Sigmoid colon (tissue), 7 donors: ENCODE measurements at places on chromosomes 6 and 20. TPM values are rescaled to one million over a fixed set of nuclear protein-coding genes. Genes with fewer than 3 reads are reported as not detected.

ADISSP gene
- 38.1 TPM for polyA plus RNA-seq

ULBP1 gene
- polyA plus RNA-seq, result not detected

CGAS gene
- 1.6 TPM for polyA plus RNA-seq

TMC2 gene
- not detected for polyA plus RNA-seq

EEF1A2 gene
- 2.8 TPM for polyA plus RNA-seq

BMP7 gene
- polyA plus RNA-seq, result under 0.01 TPM

ALDH8A1 gene
- not detected for polyA plus RNA-seq

TREML2 gene
- polyA plus RNA-seq, result not detected

SLC17A3 gene
- not detected for polyA plus RNA-seq

CEBPB gene
- polyA plus RNA-seq, result 17.4 TPM

PTCHD4 gene
- polyA plus RNA-seq, result not detected

FAXC gene
- polyA plus RNA-seq, result 1.4 TPM

BICRAL gene
- polyA plus RNA-seq, result 7.8 TPM

LINC00237 gene
- not detected for polyA plus RNA-seq

SAMD3 gene
- 3.7 TPM for polyA plus RNA-seq

SIRPG gene
- 11.0 TPM for polyA plus RNA-seq

RNF217 gene
- 1.8 TPM for polyA plus RNA-seq

TSPO2 gene
- polyA plus RNA-seq, result not detected

TBX18 gene
- under 0.01 TPM for polyA plus RNA-seq

PGM3 gene
- polyA plus RNA-seq, result 11.4 TPM

AGER gene
- polyA plus RNA-seq, result 10.6 TPM

POPDC3 gene
- not detected for polyA plus RNA-seq

GATA5 gene
- 0.03 TPM for polyA plus RNA-seq

POU3F2 gene
- polyA plus RNA-seq, result not detected

KHDC1 gene
- not detected for polyA plus RNA-seq

C20orf144 gene
- not detected for polyA plus RNA-seq

VIP gene
- 18.8 TPM for polyA plus RNA-seq

MAS1 gene
- polyA plus RNA-seq, result not detected

BEND3 gene
- 0.92 TPM for polyA plus RNA-seq

FGD2 gene
- 3.7 TPM for polyA plus RNA-seq

OVOL2 gene
- 13.2 TPM for polyA plus RNA-seq

PRR18 gene
- not detected for polyA plus RNA-seq

WFDC5 gene
- not detected for polyA plus RNA-seq

RAD21L1 gene
- polyA plus RNA-seq, result not detected

ZBTB46 gene
- 0.23 TPM for polyA plus RNA-seq

LPA gene
- 0.01 TPM for polyA plus RNA-seq

CASS4 gene
- 0.46 TPM for polyA plus RNA-seq

ZKSCAN3 gene
- polyA plus RNA-seq, result 1.2 TPM

SAMD5 gene
- polyA plus RNA-seq, result 3.7 TPM

DST gene
- polyA plus RNA-seq, result 62.5 TPM

VWA7 gene
- 3.6 TPM for polyA plus RNA-seq

UNC93A gene
- polyA plus RNA-seq, result 0.45 TPM

SIRPB1 gene
- polyA plus RNA-seq, result 2.3 TPM

PTCRA gene
- polyA plus RNA-seq, result not detected

DYNLT2 gene
- 1.9 TPM for polyA plus RNA-seq

SLC22A16 gene
- polyA plus RNA-seq, result 0.20 TPM

C20orf204 gene
- polyA plus RNA-seq, result 1.7 TPM

TGM2 gene
- polyA plus RNA-seq, result 6.5 TPM
